A549 treated with RU486 at 1 μM for 4 hours (cell line): ENCODE measurements at places on chromosomes 1 and 21. TPM values are rescaled to one million over a fixed set of nuclear protein-coding genes. Genes with fewer than 3 reads are reported as not detected.

F13B gene
- 0.06 to 0.09 TPM (median 0.08 TPM) in 3 of 5 replicates, not detected in the others for total RNA-seq

HLX gene
- 5.1 to 5.7 TPM (median 5.5 TPM) in 5 replicates for total RNA-seq

ZSWIM5 gene
- 0.48 to 0.81 TPM (median 0.62 TPM) in 5 replicates for total RNA-seq

CLDN17 gene
- total RNA-seq: not detected in 5 replicates

DBT gene
- total RNA-seq: 2.2 to 4.3 TPM (median 3.5 TPM) in 5 replicates

THAP3 gene
- 14.9 to 17.9 TPM (median 17.2 TPM) in 5 replicates for total RNA-seq

PPIAL4G gene
- not detected in 5 replicates for total RNA-seq

SPATA21 gene
- 0.09 TPM in 1 of 5 replicates, not detected in the others for total RNA-seq

HSD3B2 gene
- total RNA-seq: not detected in 5 replicates

ATP1A2 gene
- 0.03 to 0.04 TPM (median 0.03 TPM) in 3 of 5 replicates, not detected in the others for total RNA-seq

CD1B gene
- not detected in 5 replicates for total RNA-seq

ZBTB8OS gene
- 33.1 to 49.6 TPM (median 42.5 TPM) in 5 replicates for total RNA-seq

AIRE gene
- total RNA-seq: not detected in 5 replicates

SPAG17 gene
- not detected in 5 replicates for total RNA-seq

ST6GALNAC3 gene
- 0.43 to 0.75 TPM (median 0.49 TPM) in 5 replicates for total RNA-seq

TNNT2 gene
- 0.17 to 0.27 TPM in 2 of 5 replicates, not detected in the others for total RNA-seq

BRDT gene
- total RNA-seq: not detected in 5 replicates

CD5L gene
- total RNA-seq: not detected in 5 replicates

ARHGAP29 gene
- 9.1 to 24.1 TPM (median 20.3 TPM) in 5 replicates for total RNA-seq

TUT4 gene
- total RNA-seq: 14.9 to 20.3 TPM (median 17.6 TPM) in 5 replicates

C8B gene
- not detected in 5 replicates for total RNA-seq

FAM72D gene
- total RNA-seq: 3.3 to 7.6 TPM (median 6.2 TPM) in 5 replicates

COL8A2 gene
- 0.06 to 0.12 TPM (median 0.08 TPM) in 5 replicates for total RNA-seq

FCGR3A gene
- total RNA-seq: not detected in 5 replicates

TCHH gene
- 0.14 to 0.33 TPM (median 0.22 TPM) in 5 replicates for total RNA-seq

AMY1C gene
- total RNA-seq: not detected in 5 replicates

ZNF362 gene
- total RNA-seq: 8.9 to 13.2 TPM (median 11.2 TPM) in 5 replicates

SPRR2B gene
- total RNA-seq: not detected in 5 replicates

SON gene
- 66.7 to 119 TPM (median 86.2 TPM) in 5 replicates for total RNA-seq

SEMA6C gene
- total RNA-seq: 1.1 to 1.6 TPM (median 1.3 TPM) in 5 replicates

PSRC1 gene
- 17.3 to 26.9 TPM (median 24.6 TPM) in 5 replicates for total RNA-seq

TRIM17 gene
- not detected in 5 replicates for total RNA-seq

MPZ gene
- 0.17 to 0.35 TPM (median 0.30 TPM) in 5 replicates for total RNA-seq

PTGS2 gene
- 5.8 to 11.2 TPM (median 9.0 TPM) in 5 replicates for total RNA-seq
